NCI-H1694 treated with DMSO at 0.1 percent for 48 hours (cell line): ENCODE measurements at places on chromosomes 16 and 17.

GRCh38 chr17:58531661-58532554, 17.5 kb upstream of the MTMR4 start:
- no peak for DNase-seq

- no peak for DNase-seq
Observed at GRCh38 chr17:73765824-73766563, 121.7 kb upstream of the SDK2 start.

GRCh38 chr16:81607805-81608522, 163.4 kb downstream of the CMIP start:
- no peak for DNase-seq

DNA sequence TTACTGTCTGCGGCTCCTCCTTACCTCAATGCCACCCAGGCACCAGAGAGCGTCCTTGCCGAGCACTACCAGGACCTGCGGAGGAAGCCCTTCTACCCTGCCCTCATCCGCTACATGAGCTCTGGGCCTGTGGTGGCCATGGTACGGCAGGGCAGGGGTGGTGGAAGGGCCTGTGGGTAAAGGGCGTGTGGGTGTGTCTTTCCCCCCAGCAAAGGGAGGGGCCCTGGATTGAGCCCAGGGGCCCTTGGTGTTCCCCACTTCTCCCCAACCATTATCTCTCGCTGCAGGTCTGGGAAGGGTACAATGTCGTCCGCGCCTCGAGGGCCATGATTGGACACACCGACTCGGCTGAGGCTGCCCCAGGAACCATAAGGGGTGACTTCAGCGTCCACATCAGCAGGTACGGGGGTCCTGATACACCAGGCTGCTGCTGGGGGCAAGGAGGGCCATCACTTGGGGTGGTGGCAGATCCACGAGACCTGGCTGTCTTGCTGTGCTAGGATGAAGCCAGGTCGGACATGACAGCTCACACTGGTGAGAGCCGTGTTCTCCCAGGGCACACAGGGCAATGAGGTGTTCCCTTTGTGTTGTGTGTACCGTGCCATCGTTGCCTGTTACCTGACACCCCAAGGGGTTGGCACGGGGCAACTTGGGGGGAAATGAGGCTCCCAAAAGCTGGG, 2.2 kb upstream of the DECR2 start:
- DNase-seq = no peak

DNA sequence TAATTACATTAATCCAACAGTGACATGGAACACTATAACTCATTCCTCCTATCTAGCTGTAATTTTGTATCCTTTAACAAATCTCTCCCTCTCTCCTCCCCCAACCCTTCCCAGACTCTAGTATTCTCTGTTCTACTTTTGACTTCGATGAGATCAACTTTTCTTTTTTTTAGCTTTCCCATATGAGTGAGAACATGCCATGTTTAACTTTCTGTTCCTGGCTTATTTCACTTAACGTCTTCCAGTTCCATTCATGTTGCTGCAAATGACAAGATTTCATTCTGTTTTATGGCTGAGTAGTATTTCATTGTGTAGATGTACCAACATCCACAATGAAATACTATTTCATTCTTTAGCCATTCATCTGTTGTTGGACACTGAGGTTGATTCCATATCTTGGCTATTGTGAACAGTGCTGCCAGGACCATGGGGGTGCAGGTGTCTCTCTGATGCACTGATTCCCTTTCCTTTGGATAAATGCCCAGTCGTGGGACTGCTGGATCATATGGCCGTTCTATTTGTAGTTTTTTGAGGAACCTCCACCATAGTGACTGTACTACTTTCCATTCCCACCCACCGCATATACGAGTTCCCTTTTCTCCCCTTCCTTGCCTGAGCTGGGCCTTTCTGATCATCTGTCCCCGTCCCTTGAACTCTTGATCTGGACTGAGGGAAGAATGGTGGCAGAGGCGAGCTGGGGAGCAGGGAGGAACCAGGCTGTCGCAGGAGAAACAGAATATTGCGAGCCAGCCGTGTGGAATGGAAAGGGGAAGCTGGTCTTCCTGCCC, 7.7 kb upstream of the CEP295NL start:
- DNase-seq = no peak

- no peak for DNase-seq
Observed at GRCh38 chr16:14199624-14200023, 128.5 kb downstream of the MRTFB start.

- DNase-seq = no peak
Observed at GRCh38 chr17:27783440-27784350, 16.6 kb downstream of the NOS2 start.

- no peak for DNase-seq
Observed at GRCh38 chr16:89815639-89816348, 653 bp downstream of the FANCA start.

DNA sequence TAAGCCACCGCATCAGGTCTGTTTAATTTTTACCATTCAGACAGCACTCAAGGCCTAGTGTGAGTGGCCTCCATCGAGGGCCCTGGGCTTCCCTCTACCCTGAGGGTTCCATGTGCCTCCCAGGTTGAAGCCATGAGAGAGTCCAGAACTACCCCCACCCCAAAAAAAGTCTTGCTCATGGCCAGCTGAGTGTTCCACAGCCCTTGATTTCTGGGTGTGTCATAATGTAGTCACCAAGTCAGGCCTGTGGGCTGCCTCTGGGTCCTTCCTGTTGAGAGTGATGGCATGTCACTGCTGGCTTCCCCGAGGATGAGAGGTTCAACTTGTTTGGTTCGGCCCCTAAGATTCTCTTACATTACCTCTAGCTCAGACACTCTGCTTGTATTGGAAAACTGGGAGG, 100.6 kb downstream of the PITPNC1 start:
- DNase-seq = no peak

GRCh38 chr17:73340093-73340596, 28.3 kb upstream of the CDC42EP4 start:
- DNase-seq = no peak

DNA sequence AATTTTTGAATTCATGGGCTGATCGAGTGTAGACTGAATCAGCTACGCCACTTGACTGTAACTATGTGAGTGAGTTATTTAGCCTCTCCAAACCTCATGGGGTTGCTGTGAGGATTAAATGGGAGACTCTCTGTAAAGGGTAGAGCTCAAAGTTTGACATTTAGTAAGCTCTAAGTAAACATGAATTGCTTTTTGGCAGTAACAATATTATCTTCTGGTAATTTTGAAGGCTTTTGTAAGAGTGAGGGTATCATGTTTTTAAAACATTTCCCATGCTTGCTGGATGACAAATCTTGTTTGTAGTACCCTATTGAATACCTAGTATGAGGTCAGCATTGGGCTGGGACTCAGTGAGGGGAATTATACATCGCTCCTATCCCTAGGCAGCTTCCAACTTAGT, 35.3 kb downstream of the MRTFB start:
- DNase-seq = no peak

- no peak for DNase-seq
Observed at GRCh38 chr17:16023881-16024280, 24.3 kb downstream of the TTC19 start.

GRCh38 chr16:28110479-28110878, 47.0 kb upstream of the GSG1L start:
- DNase-seq = no peak

DNA sequence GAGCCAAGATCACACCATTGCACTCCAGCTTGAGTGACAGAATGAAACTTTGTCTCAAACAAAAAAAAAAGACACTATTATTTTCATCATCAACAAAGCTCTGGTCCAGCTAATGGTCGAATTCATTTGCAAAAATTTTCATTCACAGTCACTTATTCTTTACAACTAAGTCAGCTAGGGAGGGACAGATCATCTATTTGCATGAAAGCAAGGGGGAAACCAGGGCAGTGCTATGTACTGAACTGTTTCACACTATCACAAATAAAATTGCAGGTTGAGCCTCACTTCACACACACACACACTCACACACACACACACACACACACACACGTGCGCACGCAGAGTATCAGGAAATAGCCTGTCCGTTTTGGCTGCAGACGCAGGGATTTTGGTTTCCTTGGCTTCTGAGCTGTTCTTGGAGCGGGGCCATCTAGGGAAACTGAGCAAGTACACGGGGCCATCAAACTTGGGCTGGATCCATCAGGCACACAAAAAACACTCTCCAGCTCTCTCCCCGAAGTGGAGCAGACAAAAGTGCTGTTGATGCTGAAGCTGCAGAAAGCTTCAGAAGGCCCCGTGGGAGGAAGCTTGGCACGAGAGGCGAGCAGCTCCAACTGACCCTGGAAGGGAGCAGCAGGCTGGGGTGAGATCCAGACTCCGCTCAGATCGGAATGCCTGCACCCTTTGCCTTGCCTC, 44.3 kb upstream of the HELZ start:
- no peak for DNase-seq

- no peak for DNase-seq
Observed at GRCh38 chr17:76578376-76578775, 7.3 kb downstream of the ST6GALNAC2 start.

DNA sequence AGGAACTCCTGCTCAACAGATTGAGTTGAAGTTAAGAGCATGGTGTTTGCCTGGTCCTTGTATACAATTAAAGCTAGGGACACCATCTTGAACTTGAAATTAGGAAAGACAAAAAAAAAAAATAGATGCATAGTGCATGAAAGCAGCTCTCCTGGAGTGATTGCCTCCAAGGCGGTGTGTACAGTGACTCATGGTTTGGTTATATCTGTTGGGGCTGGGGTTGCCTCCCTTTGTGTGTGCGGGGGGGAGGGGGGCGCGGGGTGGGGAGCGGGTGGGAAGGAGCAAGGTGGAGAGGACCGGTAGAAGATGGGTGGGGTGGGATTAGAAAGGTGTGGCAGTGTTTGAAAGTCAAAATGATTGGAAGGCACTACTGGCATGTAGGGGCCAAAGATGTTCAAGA, 3.4 kb downstream of the TMED6 start:
- no peak for DNase-seq

DNA sequence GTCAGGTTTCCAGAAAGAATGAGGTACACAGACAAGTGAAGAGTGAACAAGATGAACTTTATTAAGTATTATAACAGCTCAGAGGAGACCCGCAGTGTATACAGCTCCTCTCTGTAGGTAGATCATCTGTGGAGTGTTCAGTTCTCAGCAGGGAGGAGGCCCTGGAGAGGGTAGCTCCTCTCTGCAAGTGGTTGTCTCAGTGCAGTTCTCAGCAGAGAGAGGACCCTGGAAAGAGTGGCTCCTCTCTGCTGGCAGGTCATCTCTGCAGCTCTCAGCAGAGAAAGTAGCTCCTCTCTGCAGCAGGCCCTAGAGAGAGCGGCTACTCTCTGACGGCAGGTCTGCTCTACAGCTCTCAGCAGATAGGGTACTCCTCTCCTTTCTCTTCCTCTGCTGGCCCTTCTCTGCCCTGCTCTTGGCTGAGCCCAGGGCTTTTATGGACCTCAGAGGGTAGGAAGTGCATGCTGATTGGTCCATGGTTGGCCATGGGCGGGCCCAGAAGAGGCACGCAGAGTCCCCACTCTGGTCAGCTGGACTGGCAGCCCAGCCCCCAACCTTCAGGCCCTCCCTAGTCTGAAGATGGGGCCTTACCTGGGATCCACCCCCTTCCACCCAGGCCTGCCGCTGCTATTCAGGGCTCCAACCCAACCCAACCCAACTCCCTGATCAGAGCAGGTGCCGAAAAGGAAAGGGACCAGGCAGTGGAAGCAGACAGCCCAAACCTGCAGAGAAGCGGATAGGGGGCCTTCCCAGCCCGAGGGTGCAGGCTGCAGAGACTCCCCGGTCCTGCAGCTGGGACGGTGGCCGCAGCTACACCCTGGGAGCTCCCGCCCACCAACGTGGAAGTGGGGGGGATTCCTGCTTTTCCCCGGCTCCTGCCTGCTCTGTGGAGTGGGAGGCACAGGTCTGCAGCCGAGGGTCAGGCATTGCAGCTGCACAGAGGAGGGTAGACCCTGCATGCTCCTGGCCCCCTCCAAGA, 18.5 kb upstream of the DNAJA2 start:
- DNase-seq = no peak

DNA sequence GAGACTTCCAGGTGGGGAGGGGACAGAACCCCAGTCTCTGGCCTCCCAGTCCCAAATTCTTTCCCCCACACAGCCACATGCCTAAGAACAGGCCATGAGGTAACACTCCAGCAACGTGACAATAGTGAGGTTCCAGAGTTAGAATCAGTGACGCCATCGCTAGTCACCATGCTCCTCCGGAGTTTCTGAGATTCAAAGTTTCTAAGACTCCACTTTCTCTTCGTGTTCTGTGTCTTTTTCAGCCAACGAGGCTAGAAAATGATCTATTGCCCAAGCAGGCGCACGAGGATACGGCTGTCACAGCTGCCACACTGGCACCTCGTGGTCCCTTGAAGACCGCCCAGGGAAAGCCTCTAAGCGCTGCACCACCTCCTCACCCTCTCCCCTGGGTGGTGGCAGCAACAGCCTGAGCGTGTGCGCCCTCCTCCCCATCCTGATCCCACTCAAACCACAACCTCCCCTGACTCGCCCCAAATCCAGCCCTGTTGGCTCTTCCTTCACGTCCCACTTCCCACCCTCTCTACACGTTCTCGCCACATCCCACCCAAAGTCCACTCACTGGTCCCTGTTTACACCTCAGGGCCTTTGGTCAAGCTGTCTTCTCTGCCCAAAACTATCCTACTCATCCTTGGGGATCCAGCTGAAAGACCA, 1.0 kb downstream of the MCRIP1 start:
- peak; percentile 29 for DNase-seq

DNA sequence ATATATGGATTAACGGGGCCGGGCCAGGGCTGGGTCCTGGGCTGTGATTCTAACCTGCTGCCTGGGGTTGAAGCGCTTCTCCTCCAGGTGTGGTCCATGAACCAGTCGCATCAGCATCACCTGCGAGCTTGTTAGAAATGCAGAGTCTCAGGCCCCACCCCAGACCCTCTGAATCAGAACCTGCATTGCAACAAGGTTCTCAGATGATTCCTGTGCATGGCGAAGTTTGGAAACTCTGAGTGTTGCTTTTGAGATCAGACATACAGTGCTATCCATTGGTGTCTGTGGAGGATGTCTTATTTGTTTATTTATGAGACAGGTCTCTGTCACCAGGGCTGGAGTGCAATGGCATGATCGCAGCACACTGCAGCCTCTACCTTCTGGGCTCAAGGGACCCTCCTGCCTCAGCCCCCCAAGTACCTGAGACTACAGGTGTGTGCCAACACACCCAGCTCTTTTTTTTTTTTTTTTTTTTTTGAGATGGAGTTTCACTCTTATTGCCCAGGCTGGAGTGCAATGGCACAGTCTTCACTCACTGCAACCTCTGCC, 99.8 kb downstream of the PITPNC1 start:
- DNase-seq = no peak

DNA sequence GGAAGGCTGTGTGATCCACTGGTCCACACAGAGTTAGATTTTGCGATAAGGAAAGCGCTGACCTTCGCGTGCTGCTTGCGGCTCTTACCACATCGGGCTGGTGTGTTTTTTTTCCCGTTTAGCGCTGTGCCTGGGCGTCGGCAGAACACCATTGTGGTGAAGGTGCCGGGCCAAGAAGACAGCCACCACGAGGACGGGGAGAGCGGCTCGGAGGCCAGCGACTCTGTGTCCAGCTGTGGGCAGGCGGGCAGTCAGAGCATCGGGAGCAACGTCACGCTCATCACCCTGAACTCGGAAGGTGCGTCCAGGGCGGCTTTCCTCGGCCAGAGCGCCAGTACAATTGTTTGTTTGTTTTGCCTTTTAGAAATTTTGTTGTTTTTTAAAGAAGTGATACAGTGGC, 54.7 kb downstream of the BANP start:
- no peak for DNase-seq
